Naive thymus-derived CD4-positive, alpha-beta T cell (primary cell): ENCODE measurements at places on chromosomes 2 and 18.

DNA sequence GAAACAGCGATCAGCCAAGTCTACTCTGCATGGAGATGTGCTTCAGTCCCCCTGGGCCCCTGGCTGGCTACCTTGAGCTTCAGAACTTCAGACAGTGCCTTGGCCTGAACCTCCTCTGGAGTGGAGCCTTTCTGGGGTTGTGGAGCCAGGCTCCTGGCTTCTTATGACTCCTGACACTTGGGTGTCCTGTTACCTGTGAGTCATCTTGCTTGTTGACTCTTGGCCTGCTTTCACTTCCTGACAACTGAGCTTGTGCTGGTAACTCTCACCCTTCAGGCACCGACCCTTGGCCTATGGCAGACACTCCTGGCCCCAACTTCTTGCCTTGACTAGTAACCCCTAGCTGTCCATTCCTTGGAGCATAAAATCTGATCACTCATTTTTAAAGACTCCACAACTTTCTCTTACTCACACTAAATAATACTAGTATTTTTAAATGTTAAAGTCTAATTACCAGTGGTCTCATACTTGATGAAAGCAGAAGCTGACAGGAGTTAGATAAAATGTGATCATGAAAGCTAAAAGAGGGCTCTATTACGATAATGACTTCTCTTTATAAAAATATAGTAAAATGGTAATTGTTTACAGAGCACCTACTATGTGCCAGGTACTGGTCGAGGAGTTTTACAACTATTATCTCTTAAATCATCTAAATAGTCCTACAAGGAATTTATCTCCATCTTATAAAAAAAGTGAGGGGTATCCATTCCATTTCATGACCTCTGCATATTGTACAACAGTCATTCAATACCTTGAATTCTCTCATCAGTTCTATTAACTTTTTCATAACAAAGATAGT lies 46.3 kb upstream of the VIT start:
- DNase-seq = no peak

GRCh38 chr18:41630232-41630886 lies 324.7 kb upstream of the PIK3C3 start:
- DNase-seq = no peak

DNA sequence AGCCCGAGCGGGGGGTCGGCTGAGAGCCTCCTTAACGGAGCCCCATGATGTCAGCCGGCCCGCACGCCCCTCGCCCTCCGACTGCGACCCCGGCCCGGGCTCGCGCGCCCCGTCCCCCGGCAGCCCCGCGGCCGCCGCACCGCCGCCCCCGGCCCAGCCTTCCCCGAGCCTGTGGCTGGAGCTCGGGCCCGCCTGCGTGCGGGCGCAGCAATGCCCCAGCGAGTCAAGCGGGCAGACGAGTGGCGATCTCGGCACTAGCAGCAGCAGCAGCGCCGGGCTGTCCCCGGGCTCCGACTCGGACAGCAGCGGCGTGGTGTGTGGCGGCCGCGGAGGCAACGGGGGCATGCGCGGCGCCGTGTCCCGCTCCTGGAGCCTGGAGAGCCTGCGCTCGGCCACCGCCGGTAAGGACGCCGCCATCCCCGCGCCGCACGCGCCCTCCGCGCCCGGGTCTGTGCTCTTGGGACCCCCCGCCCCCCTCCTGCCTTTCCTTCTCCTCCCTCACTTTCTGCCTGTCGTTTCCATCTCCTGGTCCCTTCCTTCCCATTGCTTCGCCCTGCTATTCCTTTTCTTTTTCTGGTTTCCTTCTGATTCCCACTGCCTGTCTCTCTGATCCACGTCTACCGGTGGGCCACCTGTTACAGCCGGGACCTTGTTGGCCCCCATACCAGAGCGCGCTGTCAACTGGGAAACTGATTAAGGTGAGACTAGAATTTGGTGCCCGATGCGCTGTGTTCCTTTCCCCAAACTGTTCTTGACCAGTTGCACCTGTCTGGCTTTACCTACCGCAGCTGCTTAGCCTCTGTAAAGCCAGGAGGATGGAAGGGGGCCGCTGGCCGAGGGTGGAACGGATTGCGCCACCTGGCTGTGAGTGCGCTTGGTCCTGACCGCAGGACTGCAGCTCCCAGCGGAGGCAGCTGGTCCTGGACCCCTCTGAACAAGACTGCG lies 127.4 kb downstream of the ARHGEF4 start:
- no peak for DNase-seq

DNA sequence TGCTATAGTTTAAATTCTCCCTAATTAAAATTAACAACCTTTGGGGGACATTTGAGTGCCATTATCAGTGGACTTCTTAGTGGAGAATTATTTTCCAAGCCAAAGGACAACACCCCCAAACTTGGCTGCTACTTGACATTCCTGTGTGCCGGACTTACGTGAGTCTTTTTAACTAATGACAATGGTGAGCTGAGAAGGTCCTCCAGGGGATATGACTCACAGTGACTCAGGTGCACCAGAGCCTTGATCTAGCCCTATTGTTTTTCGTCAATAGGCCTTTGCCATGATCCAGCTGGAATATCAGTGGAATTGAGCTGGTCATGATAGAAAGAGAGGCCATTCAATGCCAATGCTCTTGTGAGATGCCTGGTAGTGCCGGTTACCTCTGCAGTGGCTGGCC lies 118.1 kb upstream of the CXCR4 start:
- no peak for DNase-seq

DNA sequence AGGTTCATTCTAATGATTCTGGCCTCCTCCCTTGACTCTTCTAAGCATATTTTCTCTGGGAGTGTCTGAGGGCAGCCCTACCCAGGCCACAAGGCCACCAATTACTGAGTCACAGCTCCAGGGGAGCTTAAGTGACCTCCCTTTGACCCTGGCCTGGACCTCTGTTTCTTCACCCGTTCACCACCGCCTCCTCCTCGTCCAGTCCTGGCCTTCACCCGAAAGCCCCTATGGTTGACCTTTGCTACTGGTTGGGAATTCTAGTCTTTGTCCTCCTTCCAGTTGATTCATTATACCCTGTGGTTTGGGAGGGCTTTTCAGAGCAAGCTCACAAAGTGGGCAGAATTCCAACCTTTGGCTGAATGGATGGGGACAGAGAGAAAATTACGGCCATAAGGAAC lies 72.6 kb downstream of the NRP2 start:
- DNase-seq = no peak

DNA sequence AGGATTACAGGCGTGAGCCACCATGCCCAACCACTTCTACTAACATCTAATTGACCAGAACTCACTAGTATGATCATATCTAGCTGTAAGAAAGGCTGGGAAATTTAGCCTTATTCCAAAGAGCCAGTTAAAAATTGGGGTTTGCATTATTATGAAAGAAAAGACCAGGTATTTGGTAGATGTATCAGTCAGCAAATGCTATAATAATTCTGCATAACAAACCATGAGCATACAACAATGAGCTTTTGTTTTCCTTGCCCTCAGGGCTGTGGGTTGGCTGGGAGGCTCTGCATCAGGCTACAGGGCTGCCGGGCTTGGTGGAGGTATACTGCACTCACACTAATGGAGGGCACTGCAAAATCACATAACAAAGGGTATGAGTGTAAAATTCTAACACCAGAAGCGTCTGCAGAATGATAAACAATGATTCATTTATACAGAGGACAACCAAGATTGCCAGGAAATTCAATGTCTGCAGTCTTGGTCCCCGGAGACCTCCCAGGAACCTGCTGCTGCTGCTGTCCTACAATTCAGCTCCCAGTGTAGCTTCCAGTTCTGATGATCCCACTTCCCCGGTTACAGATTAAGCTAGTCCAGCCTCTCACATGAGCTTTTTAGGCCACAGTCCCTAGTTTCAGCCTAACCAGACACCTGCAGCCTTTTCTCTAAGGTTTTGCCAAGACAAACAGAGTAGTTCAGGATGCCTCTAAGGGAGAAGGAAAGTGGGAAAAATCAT lies 32.2 kb upstream of the ST3GAL5 start:
- DNase-seq = no peak

- no peak for DNase-seq
Observed at GRCh38 chr2:66560683-66561082, 125.8 kb downstream of the MEIS1 start.

DNA sequence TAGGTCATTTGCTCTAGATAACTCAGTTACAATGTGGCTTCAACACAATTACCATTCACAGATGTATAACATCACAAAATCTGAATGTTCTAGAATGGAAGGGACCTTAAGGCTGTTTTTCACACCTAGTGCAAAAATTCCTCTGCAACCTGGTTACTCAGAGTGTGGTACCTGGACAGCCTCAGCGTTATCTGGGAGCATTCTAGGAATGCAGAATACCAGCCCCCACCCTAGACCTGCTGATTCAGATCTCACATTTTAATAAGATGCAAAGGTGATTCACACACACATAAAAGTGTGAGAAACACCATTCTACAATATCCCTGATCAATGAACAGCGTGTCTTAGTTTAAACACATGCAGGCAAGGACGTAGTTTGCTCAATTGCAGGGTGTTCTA lies 233.1 kb downstream of the TDRD15 start:
- no peak for DNase-seq

GRCh38 chr2:56449002-56449431 lies 265.2 kb downstream of the CCDC85A start:
- no peak for DNase-seq

GRCh38 chr2:64779117-64779690 lies 125.5 kb upstream of the SERTAD2 start:
- no peak for DNase-seq

DNA sequence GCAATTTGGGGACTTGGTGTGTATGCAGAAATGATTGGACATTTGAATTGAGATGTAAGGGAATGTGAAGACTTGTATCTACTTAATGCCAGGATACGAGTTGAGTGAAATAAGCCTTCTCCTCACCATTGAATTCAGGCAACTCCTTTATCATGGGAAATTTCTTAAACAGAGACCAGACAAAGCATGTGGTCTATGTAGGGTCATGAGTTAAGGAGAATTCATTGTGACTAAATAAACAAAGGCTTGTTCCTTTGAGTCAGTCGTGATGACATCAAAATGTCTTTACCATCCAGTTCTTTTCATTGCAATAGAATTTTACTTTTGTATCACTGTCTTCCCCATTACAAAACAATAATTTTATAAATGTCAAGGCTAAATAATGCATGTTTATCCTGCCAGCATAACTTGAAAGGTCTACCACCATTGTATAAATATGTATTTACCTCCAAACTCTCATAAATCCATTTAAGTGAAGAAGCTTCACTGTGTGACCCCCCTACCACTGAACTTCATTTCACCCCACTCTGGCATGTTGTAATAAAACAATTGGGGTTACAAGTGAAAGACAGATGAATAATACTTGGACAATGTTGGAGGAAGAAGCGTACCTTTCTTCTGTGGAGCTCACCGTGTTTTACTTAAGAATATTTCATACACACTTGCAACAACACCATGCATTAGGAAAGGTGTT lies 149.4 kb downstream of the EPHA4 start:
- DNase-seq = no peak
